LNCaP clone FGC (cell line): ENCODE measurements at places on chromosomes 5 and 9.

DNA sequence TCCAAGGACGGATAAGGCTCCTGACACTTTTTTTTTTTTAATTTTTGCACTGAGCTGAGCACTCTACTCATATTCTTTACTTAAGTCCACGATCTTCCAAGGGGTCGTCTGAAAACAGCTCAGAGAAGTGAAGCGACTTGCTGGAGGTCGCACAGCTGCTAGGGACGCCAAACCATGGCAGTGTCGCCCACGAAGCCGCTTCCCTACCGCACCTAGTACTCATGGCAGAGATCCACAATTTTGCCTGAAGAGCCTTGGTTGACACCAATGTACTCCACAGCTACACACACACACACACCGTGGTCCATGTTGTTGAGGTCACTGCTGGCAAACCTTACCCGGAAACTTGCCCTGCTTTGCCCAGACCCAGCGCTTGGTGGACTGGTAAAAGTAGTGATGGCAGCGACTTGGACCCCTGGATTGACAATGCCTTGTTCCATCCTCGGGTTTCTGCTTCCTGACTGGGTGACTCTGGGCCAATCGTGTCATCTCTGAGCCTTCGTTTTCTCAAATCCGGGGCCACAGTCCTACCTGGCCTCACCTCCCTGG is 521 bp upstream of the SLIT3 start:
- DNase-seq, result no peak

DNA sequence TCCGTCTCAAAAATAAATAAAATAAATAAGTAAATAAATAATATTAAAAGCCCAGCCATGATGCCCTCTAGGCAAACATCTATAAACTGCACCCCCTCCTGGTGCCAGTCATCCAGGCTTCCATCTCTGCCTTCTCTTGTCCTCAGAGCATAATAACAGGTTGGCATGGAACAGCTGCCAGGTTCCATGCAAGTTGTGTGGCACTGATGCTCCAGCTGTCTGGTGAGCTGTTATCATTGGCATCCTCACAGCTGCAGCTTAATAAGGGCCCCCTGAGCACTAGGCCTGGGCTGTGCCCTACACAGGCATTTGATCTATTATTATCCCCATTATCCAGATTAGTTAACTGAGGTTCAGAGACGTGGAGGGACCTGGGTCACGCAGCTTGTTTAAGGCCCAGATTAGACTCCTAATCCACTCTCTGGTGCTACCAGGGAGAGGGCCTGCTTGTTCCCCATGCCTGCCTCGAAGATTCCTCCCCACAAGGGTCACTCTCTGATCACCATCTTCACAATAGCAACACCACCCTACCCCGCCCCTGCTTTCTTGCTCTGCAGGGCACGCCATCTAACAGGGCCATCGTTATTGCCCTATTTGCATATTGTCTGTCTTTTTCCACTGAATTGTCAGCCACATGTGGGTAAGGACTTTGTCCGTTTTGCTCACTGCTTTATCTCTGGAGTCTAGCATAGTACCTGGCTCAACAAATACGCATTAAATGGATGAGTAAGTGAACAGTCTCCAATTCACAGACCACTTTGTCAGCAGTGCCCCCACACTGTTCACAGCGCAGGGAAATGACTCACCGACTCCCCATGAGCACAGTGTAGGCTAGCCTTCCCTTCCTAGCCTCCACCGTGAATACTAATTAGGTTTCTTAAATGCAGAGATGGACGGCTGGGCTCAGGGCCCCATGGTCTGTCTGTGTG is 1.5 kb upstream of the DNM1 start:
- peak; percentile 22 for DNase-seq

DNA sequence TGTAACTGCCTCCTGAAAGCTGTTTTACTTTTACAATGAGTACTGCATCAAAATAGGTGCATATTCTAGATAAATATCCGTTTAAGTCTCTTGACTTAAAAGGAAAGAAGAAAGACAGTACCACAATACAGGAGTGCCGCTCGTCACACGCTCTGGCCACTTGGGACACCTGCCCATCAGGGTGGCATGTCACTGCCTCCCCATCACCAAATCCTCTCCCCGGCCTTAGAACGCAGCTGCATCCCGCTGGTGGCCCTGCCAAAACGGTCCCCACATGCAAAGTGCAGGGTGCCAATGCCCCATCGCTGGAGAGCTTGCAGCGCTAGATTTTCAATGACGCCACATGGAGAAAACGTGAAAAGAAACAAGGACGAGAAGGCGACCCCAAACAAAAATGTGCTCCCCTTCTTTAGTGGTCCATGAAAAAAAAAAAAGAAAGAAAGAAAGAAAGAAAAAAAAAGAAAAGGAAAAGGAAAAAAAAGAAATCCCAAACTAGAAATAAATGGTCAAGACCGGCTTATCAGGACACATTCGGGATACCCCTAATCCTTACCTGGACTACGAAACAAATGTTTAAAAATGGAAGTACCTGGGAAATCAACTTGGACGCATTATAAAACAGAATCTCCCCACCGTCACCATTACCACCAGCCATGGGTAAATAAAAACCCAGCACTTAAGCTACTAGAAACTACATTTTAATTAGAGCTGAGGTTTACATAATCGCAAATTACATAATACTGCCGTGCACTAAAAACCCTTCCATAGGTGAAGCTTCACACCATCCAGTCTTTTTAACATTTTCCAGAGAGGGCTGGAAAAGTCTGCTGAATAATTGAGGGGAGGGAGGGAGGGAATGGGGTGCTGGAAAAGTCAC is 1.0 kb downstream of the ANKH start:
- DNase-seq, result no peak

DNA sequence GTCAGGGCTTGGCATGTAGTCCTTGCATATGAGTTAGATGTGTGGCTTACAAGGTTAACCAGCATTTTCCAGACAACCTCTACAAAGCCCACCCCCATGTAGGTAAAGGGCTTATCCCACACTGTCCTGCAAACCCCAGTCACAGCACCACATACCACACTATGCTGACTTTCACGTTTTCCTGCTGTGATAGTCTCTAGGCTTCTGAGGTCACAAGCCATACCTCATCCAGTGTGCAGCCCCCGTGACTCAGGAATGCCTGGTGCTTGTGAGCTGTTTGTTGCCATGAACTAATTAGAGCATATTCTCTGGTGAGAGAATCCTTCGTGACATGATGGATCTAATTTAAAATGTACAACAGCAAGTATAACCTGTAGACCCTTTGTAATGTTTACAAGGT is 50.8 kb downstream of the ERAP1 start:
- DNase-seq, result no peak

GRCh38 chr5:117497601-117498000 is 923.0 kb upstream of the SEMA6A start:
- DNase-seq, result no peak

DNA sequence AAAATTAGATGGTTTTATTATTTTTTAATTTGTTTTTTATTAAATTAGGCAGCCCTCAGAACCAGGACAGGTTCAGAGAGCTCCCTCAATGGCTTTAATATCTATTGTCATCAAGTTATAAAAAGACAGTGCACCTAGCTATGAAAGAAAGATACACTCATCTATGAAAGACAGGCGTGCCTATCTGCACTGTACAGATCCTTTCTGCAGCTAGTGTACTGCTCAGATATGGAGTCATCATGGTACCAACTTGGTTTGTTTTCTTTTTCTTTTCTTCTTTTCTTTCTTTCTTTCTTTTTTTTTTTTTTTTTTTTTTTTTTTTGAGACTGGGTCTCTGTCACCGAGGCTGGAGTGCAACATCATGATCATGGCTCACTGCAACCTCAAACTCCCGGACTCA is 54.8 kb upstream of the GPBP1 start:
- DNase-seq, result no peak

GRCh38 chr5:169161022-169161680 is 139.8 kb downstream of the SLIT3 start:
- no peak for DNase-seq

DNA sequence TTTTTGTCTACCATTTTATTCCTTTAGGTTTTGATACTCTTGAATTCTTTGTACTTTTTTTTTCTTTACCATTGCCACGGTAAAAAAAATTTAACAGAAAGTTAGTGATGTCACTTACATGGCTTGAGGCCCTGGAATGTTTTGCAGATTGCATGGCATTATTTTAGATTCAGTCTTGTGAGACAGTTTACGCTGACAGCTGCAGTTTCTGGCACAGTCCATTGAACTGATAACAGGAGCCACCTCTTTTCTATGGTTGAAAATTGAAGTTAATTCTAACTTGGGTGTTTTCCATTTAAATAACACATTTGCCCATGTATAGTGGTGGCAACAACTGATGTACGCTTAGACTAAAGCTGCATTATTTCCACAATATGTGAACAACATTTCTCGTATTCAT is 1028.5 kb downstream of the CDH18 start:
- DNase-seq, result no peak

- no peak for DNase-seq
Measured at GRCh38 chr9:129557192-129558036, 63.5 kb downstream of the C9orf50 start.

DNA sequence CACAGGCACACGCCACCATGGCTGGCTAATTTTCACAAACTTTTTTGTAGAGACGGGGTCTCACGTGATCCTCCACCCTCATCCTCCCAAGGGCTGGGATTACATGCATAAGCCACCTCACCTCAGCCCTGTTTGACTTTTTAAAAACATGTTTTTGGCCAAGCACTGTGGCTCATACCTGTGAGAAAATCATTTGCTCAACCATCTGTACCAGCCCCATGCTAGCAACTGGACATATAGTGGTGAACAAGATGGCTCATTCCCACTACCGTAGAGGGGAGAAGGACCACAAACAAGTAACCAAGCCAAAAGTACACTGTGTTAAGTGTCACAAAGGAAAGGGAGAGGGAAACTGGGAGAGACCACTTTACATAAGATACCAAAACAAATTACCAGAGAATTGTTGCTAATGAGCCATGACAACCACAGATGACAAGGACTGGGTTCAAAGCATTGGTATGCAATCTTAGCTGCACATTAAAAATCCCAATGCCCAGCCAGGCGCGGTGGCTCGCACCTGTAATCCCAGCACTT is 19.2 kb downstream of the PPP2CA start:
- no peak for DNase-seq

DNA sequence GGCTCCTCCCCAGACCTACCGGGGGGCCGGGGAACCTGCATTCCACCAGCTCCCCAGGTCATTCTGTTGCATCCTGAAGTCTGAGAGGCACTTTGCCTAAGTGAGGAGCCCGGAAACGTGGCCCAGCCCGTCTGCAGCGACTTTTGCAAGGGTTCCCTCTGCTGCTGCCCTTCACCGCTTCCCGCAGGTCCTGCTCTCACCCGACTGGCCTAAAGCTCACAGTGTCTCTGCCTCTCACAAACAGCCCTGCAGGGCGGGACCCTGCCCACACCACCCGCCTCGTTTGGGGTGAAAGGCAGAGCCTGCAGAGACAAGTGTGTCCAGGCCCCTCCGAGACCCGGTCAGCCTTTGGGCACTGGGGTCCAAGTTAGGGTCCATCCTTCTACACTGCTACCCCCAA is 9.5 kb upstream of the WDR5 start:
- DNase-seq, result no peak

GRCh38 chr5:35205606-35206005 is 24.7 kb downstream of the PRLR start:
- no peak for DNase-seq

DNA sequence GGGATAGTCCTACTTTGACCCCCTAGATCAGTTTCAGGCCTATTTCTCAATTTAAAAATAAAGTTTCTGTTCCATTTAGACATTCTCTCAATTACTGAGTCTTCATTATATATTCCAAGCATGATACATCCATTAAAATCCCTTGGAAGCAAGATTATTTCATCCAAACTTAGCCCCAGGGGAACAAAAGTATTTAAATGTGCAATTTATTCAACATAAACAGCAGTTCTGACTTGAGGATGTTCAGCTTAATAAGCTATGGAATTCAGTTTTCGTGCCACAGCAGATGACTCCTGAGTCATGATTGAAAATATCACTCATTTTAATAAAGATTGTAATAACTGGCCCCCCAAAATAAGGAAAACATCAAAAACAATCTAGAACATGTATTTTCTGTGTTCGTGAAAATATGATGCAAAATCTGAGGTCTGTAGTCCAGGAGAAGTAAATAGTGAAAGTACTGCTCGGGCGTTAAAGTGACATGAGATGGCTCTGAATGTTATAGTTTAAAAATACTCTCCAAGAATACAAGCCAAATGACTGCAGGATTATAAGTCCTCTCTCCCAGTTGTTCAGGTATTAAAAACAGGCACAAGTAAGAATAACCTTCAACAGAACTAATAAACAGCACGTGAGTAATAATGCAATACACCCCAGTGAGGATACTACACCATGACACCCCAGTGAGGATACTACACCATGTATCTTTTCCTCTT is 67.1 kb downstream of the RETREG1 start:
- no peak for DNase-seq

DNA sequence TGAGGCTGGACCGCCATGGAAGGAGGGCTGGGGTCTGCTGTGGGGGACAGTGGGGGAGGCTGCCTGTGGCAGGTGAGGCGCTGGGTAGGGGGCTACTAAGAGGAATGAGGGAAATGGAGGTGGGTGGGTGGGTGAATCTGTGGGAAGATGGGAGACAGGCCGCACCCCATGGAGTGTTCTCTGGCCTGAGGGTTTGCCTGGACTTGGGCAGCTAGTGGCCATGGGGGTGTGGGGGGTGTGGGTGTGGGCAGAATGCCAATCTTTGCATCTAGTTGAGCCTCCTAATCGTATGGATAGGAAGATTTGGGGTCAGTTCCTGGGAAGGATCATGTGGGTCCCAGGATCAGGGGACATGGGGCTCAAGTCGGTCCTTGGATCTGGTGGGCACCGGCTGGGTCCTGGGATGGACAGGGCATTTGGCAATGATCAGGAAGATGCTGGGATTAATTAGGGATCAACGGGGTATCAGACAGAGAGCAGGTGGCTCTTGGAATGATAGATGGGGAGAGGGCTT is 518 bp downstream of the ZDHHC12 start:
- no peak for DNase-seq

DNA sequence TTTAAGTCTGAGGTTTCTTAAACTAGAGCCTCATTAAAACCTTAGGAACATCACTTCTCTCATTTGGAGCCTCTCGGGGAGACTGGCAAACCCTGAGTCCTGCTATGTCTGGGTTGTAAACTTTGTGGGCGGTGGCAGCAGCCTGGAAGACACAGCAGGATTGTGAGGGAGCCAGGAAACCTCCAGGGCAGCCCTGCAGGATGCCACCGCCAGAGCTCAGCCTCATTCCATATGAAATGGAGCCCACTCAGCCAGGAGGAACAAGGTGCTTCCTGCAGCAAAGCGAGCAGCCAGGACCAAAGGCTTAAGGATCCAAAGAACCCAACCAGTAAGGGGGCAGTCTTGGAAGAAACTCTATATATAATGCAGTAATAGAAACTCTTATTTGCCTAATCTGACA is 37.9 kb upstream of the IDNK start:
- no peak for DNase-seq

- no peak for DNase-seq
Measured at GRCh38 chr5:81286059-81286617, 15.2 kb upstream of the ZCCHC9 start.

GRCh38 chr5:56638061-56638621 is 177.2 kb upstream of the MAP3K1 start:
- peak; percentile 33 for DNase-seq

DNA sequence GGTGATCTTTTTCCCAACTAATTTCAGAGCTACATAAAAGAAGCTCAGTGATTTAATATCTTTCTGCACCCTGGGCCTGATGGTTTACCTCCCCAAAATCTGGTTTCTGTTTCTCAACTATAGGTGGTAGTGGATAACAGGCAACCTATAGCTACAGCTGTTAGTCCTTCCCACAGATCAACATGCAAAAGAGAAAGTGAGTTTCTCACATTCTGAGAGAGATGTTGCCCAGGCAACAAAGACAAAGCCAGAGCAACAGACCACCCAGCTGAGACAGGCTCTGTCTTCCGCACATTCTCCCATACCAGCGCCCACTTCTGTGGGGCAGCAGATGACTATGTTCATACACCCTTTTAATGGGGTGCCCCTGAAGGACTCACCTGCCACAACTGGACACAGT is 40.7 kb upstream of the PPP2R2B start:
- no peak for DNase-seq
